ENCODE measurements at places on chromosomes 2 and 18.

GRCh38 chr2:240593703-240594451 lies 7.3 kb downstream of the CAPN10 start:
- no peak for DNase-seq

GRCh38 chr2:1541040-1541439 lies 127.8 kb downstream of the TPO start:
- DNase-seq, result no peak

DNA sequence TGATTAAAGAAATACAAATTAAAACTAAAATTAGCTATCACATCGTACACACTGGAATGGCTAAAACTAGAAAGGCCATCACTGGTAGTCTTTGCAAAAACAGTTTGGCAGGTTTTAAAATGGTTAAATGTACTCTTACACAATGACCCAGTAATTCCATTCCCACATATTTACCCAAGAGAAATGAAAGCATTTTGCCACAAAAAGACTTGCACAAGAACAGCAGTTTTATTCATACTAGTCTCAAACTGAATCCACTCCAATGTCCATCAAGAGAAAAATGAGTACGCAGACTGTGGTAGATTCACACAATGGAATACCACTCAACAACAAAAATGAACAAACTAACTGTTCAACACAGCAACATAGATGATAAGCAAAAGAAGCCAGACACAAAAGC lies 29.1 kb downstream of the SP140L start:
- DNase-seq, result no peak

DNA sequence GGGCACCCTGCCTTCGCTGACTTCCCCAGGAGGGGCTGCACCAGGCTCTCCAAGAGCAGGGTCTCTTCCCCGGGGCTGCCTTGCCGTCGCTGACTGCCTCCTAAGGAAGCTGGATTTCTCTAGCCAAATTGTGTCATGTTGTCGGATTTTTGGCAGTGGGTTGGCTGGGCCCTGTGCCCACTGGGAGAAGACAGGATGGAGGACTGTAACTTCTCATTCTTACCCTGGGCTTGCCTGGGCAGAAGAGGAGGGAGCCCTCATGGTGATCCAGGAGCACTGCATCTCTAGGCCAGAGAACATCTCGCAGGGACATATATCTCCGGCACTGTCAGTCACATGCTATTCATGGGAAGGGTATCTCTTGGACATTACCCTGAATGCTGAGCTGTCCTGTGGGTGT lies 6.3 kb downstream of the MYO7B start:
- no peak for DNase-seq

- no peak for DNase-seq
Measured at GRCh38 chr18:64032312-64032711, 62.4 kb downstream of the SERPINB8 start.

DNA sequence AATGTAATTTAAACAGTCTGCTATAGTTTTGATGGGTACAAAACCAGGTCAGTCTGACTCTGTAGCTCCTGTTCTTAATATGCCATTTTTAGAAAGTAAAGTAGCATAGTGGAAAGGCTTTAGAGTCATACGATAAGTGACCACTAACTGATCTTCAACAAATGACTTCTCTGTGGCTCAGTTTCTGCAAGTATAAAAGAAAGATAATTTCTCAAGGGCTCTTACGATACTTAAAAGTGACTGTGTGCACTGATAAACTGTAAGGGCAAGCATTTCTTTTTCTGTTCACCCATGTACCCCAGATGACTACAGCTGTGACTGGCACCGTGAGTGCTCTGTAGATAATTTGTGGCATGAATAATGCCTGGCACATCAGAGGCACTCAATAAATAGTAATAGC lies 178.7 kb downstream of the LCLAT1 start:
- no peak for DNase-seq

DNA sequence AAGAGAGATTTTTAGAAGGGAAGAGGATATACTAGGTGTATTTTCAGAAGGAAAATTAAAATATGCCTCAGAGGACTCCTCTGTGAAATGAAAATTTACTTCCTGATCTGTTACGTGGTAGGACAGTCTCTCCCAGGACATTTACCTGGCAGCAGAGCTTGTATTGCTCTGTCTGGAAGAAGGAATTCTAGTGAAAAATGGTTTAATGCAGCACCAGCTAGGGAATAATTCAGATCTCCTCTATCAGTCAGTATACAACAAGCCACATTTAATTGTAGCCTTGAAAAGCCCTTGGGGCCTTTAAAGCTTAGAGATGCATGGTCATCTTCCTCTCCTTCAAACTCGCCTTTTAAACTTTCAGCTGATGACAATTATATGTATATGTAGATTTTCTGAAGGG lies 49.6 kb downstream of the PIK3C3 start:
- DNase-seq, result no peak

- DNase-seq, result no peak
Measured at GRCh38 chr2:207791579-207792243, 22.0 kb upstream of the FZD5 start.

GRCh38 chr18:27685091-27685490 lies 491.8 kb downstream of the CDH2 start:
- no peak for DNase-seq

All from SW 1271 (cell line).